ENCODE measurements at places on chromosomes 11 and 22.
A peak's percentile ranks its signal among the peaks of the same experiment; 100 is the strongest.

GRCh38 chr11:38131535-38131934 is 1533.5 kb upstream of the RAG2 start:
- no peak for DNase-seq

GRCh38 chr11:121141066-121141465 is 40.0 kb downstream of the TECTA start:
- DNase-seq: no peak

DNA sequence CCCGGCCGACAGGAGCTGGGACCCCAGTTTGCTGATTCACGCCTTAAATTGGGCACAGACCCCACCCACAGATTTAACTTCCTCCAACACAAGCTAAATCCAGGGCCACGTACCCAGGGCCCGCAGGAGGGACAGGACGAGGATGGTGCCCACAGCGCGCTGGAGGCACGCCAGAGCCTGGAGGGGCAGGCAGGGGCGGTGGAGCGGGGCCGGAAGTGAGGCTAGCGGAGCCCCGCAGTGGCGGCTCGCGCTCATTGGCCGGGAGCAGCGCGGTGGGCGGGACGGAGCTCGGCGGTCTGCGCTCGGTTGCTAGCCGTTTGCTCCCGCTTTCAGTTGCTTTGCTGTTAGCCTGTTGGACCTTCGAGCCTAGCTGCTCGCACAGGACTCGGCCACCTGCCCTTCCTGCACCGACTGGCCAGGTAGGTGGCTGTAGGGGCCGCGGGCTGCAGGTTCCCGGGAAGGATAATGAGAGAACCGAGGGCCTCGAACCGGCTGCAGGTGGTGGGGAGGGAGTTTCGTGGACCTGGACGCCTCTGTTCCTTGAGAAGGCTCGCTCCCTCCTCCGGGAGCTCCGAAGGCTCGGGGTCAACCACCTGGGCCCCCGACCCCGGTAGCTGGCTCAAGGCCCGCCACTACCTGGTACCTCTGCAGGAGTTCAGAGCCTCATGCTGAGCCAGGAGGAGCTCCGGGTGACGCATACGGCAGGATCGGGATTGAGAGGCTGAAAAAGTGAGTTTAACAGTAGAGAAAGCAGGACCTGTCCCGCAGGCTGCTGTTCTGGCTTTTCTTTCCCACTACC is at the start of gene CCDC134:
Gene CCDC134, plus strand, starts transcription at position 332 of the 799 bp plus-strand sequence. CDS start 8,212 bp downstream, outside the sequence.
- peak; percentile 91 for DNase-seq

- no peak for DNase-seq
Observed at GRCh38 chr11:120867024-120867423, 156.9 kb upstream of the TBCEL start.

GRCh38 chr22:29002603-29003002 is 59.0 kb downstream of the C22orf31 start:
- DNase-seq: no peak

DNA sequence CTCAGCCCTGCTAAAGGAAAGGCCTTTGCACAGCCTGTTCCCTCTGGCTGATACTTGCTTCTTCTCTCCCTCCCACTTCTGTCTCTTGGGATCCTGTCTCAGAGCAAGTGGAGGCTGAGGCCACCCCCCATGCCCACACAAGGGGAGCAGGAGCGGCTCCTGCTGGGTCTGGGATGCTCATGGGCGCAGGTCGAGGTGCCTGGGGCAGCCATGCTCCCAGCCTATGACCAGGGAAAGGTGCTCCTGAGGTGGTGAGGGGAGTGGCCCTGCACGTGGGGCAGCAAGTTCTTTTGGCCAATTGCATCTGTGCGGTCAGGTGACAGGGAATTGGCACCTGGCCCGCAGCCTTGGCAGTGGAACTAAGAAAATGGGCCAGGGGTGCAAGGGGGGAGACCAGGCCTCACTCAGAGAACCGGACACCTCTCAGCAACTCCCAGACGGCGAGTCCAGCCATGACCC is 1.5 kb downstream of the MAPK11 start:
- DNase-seq: no peak

DNA sequence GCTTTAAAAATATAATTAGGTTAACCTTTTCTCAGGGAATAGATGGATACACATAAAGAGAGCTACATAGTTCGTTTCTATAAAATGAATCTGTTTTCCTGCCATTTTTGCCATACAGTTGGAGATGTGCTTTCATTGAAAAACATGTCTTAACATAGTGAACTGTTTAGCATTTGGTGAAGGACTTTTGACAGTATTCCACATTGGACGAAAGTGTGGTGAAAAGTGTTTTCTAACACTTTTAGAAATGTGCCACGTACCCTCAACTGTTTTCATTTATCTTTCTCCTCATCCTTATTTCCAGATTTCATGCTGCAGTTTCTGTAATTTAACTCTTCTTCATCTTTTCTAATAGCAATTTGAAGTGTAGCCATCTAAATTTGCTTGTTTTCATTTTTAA is 249.1 kb upstream of the MTNR1B start:
- DNase-seq: no peak

- DNase-seq: no peak
Observed at GRCh38 chr11:44256673-44257291, 53.2 kb downstream of the ALX4 start.

GRCh38 chr22:36211237-36211861 is 9.7 kb upstream of the APOL4 start:
- DNase-seq: no peak

GRCh38 chr11:45560155-45560912 is 105.1 kb downstream of the CHST1 start:
- no peak for DNase-seq

DNA sequence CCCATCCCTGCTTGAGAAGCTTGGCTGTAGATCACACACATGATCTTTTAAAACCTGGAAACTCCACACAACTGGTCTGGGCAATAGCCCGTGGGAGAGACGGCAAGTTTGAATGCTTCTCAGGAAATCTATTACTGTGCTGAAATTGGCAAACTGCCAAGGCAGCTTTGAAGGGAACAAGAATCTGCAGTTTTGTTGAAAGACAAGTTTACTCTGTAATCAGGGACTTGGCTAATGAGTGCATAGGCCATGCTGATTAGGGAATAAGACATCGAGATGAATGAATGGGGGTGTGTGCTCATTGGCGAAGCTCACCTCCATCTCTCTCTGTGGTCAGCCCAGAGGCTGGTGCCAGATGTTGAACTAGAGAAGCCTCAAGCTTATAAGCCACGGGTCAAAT is 218.8 kb downstream of the HIPK3 start:
- no peak for DNase-seq

GRCh38 chr11:57842873-57843272 is 81.3 kb downstream of the CTNND1 start:
- DNase-seq: no peak

DNA sequence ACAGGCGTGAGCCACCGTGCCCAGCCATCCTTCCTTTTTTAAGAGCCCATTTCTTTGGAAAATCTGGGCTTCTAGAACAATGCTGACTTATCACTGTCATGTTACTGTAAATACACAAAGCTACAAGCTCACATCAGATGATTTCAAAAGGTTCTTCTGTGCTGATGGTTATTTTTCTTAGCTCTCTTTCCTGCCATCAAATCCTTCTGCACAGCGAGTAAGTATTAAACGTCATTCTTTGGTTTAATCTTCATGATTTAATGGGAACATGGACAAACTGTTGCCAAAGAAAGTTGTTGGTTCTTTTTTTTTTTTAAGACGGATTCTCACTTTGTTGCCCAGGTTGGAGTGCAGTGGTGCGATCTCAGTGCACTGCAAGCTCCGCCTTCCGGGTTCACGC is 43.3 kb upstream of the NUP50 start:
- DNase-seq: no peak

DNA sequence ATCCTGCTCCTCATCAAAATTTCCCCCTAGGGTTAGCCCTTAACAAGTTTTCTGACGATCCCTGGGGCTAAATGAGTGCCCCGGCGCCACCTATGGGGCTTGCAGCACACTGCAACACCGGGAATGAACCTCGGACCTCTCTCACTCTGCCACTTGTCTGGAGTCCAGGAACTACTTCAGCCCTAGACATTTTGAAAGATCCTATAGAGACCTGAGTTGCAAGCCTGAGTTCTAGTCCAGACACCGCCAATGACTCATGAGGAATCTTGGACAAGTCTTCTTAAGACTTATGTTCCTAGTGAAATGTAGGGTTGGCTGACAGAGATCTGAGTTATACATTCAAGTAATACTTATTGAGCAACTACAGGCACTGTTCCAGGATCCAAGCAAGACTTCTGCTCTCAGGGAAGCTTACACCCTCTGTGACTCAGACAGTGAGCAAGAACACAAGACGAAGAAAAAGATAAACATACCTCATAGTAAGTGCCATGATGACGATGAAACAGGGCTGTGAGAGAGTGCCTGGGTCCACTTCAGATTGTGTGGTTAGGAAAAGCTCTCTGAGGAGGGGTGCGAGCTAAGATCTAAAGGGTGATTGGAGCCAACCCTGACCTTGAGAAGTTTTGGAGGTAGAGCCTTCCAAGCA is 10.2 kb upstream of the STK33 start:
- DNase-seq: no peak

DNA sequence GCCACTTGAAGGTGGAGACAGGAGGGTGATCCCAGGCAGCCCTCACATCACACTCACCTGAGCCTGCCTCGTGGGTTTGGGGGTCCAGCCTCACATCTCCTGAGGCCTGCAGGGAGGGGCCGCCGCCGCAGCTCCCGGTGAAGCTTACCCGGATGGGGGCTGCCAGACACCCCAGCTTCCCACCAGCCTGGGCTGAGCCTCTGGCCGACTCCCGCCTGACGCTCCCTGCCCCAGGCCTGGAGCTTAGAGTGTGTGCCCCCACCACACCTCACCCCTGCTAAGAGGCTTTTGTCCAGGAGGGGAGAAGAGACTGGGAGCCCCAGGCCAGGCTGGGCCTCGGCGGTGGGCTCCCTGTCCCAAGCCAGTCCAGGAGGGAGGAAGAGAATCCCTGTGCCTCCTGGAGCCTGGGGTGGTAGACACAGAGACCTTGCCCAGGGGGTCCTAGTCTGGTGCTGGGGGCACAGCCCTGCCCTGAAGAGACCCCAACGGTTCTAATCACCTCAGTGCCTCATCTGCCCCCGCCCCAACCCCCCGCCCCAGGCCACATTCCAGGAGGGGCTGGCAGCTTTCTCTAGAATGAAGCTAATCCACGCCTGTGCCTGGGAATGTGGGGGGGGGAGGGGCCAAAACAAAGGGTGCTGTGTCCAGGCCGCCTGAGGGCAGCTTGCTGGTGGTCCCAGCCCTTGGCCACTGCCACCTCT is at the start of gene SLC16A8:
Gene SLC16A8, minus strand, starts transcription at position 254 of the 701 bp plus-strand sequence. CDS start 1,311 bp downstream, outside the sequence.
- no peak for DNase-seq

DNA sequence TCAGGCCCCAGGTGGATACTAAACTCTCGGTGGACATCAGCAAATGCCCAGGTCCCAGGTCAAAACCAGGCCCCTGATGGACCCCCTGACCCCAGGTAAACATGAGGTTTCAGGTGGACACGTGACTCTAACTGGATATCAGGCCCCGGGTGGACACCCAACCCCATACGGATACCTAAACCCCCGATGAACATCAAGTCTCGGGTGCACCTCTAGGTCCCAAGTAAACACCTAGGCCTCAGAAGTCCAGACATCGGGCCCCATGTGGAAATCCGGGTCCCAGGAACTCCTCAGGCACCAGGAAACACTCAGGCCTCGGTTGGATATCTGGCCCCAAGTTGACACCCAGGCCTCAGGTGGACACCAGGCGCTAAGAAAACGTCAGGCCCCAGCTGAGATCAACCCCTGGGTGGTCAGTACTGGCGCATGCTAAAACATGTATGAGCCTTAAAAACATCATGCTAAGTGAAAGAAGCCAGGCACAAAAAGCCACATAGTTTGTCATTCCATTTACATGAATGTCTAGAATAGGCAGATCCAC is 54.4 kb upstream of the SEPTIN5 start:
- no peak for DNase-seq

DNA sequence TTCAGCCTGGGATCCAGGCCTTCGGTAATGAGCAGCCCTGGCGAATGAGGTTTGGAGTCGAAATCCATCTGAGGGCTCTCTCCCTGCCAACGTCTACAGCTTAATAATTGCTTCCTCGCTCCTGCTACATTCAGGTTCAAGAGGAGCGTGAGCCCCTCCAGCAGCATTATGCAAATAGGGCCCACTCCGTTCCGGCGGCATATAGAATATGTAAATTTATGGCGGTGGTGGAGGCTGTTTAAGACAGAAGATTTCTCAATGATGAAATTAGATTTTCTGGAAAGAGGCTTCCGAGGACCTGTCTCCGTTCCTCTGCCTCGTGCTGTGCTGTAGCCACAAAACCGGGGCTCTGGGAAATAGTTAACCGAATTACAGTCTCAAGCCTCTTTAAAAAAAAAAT is 402.8 kb downstream of the MIAT start:
- no peak for DNase-seq

DNA sequence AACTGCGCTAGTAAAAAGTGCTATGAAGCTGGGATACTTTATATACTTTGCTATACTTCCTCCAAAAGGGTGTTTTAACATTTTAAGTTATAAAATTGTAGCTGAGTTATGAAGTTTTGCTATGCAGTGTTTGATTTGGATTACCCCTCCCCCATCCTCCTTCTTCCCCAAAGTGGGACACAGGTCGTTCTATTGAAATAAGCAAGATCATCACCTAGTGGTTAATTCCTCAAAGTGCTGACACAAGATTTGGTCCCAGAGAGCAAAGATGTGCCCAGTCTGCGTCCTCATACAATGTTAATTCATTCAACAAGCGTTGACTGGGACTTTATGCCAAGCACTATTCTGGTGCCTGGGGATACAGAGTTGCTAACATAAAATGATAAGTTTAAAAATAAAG is 78.5 kb downstream of the SPON1 start:
- DNase-seq: no peak

- no peak for DNase-seq
Observed at GRCh38 chr11:109155291-109155690, 266.7 kb upstream of the C11orf87 start.

DNA sequence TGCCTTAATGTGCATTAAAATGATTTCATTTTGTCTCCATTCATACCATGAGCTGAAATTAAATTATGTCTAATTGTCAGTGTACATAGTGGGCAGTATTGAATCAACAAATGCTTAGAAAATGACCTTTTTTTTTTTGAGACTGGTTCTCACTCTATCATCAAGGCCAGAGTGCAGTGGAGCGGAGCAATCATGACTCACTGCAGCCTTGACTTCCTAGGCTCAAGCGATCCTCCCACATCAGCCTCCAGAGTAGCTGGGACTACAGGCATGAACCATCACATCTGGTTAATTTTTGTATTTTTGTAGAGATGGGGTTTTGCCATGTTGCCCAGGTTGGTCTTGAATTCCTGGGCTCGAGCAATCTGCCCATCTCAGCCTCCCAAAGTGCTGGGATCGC is 117.0 kb upstream of the BLID start:
- DNase-seq: no peak

Measured in activated naive CD4-positive, alpha-beta T cell (primary cell).